Activated CD4-positive, alpha-beta memory T cell treated with anti-CD3 and anti-CD28 coated beads, Interleukin-2, amount 10 ng/mL, durations not matched to agents 7 days and 5 days (primary cell): ENCODE measurements at places on chromosomes 3 and 15.
A peak's percentile ranks its signal among the peaks of the same experiment; 100 is the strongest.

DNA sequence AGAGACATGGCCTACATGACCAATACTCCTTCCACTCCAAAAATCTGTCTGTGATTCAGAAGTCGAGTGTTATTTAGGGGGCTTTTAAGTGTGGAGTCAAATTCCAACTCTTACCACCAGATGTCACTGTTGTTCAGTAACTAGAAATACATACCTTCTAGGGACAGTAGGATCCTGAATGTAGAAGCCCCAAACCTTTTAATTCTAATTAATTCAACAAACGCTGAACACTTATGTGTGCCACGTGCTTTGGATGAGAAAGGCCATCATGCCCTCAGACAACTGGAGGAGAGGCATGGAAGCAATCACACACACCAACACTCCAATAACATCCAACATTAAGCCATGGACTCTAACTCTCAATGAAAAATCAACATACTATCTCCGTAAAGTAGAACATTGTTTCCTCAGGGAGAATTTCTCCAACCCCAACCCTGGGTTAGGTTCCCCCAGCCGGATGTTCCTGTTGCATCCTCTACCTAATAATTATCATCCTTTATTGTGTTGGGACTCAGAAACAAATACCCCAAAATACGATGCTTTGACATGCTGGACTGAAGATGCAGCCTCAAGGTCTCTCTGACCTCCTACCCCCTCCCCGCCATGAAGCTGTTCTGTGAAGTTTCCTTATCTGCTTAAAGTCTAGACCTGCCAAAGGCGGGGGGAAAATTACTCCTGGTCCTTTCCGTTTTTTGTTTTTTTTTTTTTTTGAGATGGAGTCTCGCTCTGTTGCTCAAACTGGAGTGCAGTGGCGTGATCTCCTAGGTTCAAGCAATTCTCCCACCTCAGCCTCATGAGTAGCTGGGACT is 8.0 kb upstream of the CCDC13 start:
- no peak for DNase-seq

DNA sequence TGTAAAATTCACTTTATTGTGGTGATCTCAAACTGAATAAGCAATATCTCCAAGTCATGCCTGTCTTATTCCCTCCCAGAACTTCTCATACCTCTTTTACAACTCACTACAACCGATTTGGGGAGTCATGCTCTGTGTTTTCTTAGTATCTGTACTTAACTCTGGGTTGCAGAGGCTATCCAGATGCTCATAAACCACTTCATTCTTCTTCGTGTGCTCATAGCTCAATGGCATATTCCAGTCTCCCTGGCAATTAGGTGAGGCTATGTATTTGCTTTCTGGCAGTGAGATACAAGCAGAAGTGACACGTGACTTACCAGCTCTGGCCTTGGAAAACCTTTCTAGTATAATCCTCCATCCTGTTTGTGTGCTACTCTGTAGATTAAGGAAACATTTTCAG is 360.9 kb downstream of the ZNF385D start:
- DNase-seq, result no peak

DNA sequence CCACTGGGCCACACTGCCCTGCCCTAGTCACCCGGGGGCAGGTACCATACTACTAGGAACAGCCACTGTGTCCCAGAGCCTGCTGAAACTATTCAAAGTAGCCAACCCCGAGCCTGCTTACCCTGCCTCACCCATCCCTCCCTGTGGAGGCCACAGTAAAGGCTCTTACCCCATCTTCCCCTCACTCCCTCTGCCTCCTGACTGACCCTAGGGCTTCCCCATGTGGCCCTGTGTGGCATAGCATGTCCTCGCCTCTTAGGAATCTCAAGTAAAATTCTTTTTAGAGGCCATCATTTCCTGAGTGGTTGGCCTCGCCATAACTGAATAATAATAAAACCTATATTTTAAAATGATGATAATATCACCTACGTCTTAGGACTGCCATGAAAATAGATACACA is 112.2 kb upstream of the SLC6A11 start:
- DNase-seq, result no peak

DNA sequence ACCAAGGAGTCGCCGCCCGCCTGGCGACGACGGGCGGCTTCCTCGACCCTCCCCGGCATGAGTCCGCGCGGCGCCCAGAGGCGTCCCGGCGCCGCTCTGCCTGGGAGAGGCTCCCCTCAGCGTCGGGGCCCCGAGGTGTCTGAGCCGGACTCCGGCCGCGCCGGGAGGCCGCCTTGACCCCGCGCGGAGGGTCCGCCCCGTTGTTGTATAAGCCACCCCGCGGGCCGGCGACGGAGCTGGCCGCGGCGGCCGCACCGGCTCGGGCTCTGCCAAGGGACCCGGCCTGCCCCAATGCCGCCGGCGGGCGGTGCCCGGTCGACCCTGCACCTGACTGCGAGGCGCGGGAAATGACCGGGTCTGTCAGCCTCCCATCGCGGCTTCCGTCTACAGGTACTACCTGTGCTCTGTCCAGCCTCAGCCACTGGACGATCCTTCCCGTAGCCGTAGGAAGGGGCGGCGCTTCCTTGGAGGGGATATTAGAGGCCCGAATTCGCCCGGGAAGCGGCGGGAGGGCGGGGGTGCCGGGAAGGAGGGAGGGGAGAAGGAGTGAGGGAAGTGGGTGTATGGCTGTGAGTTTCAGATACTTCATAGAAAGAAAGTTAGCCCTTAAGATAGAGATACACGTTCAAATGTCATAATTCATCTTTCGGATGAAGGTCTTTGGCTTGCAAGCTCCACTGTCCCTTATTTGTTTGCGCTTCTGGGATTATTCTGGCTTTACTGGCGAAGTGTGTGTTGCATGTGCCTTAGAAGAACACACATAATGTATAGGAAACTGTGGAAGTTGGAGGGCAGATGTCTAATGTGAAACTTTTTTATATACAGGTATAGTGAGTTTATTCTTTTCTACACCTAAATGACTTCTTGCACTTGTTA is 620 bp downstream of the ABHD5 start:
- DNase-seq, result peak; percentile 54

- no peak for DNase-seq
Measured at GRCh38 chr3:170572665-170573253, 13.1 kb downstream of the SLC7A14 start.

DNA sequence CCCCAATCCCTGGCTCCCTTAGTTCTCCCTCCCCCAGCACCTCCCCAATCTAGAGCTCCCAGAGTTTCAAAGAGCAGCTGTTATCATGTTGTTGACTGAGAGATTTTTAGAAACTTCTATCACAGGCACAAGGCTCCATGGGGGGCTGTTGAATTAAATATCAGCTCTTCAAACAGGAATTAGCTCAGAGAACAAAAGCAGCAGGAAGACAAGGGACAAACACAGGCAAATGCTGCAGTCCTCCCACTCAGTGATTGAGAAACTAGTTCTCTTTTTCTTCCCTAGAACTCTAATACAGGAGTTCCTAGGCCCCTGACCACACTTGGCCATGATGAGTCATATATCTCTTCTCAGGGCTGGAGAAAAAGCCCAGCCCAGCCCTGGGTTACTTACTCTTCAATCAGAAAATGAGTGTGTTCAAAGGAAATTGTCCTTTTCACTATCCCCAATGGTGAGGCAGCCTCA is 262.1 kb downstream of the IGSF11 start:
- no peak for DNase-seq

DNA sequence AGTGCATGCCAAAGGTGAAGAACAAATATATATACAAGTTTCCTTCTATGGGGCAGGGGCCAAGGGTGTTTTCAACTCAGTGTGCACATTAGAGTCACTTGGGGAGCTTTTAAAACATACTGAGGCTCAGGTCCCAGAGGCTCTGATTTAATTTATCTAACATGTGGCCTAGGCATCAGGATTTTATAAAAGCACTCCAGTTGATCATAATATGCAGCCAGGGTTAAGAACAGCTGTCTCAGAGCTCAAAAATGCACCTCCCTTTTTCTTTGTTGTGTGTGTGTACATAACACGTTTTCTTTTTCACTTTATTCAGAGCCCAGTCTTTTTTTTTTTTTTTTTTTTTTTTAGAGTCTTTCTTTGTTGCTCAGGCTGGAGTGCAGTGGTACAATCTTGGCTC is 57.9 kb upstream of the SETD2 start:
- no peak for DNase-seq

GRCh38 chr3:111252779-111253178 is 181.2 kb downstream of the NECTIN3 start:
- DNase-seq, result no peak

GRCh38 chr3:98529856-98530459 is 1.8 kb upstream of the GPR15 start:
- DNase-seq, result no peak

DNA sequence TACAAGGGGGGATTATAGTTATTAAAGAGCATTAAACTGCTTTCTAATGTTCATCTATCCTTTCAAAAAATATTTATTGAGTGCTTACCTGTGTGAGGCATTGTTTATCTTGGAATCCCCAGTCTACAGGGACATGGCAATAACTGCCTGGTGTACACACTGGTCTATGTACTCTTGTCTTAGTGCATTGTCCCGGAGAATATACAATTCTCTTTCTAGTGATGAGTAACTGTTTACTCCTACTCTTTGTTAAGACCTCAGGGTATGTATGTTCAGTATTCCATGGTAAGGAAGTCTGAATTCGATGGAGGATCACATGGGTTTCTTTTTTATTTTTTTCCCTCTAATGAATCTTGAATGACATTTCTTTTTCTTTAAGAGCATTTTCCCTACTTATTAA is 772.4 kb upstream of the NR2F2 start:
- DNase-seq, result no peak

DNA sequence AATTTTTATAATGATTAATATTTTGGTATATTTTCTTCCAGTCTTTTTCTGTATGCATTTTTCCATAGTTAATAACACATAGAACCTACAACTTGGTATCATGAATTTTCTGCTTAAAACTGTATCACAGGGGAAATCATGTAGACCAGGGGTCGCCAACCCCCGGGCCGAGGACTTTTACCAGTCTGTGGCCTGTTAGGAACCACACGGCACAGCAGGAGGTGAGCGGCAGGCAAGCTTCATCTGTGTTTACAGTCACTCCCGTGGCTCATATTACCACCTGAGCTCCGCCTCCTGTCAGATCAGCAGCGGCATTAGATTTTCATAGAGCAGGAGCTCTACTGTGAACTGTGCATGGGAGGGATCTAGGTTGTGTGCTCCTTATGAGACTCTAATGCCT is 54.7 kb downstream of the RPL22L1 start:
- DNase-seq, result no peak

- no peak for DNase-seq
Measured at GRCh38 chr3:22907161-22907780, 295.9 kb upstream of the UBE2E2 start.

DNA sequence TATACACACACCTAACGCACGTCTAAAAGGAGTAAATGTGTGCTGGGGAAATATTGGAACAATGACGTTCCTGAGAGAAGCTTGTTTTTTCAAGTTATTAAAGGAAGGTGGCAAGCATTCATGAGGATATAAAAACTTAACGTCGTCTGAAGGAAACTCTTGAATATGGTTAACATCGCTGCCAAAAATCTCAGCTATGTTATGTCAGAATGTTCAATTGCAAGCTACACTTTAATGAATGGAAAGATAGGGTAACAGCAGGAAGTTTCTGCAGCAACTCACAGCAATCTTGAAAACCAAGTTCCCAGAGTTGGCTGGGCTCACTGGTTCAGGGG is 54.3 kb upstream of the MEF2A start:
- no peak for DNase-seq

DNA sequence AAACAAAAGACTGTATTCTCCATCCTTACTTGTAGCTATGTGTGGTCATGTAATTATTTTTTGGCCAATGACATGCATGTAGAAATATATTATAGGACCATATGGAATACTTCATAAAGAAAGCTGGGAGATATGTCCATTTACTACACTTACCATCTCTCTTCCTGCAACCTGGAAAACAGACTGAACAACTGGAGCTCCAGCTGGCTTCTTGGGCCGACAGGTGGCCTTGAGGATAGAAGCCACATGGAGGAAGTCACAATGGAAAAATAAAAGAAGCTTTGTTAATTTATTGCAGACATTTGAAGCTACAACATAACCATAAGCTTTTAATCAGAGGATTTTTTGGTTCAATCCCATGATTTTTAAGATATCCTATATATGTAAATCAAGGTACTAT is 167.9 kb upstream of the CBLB start:
- no peak for DNase-seq

GRCh38 chr3:38387862-38388261 is 41.3 kb downstream of the XYLB start:
- no peak for DNase-seq

DNA sequence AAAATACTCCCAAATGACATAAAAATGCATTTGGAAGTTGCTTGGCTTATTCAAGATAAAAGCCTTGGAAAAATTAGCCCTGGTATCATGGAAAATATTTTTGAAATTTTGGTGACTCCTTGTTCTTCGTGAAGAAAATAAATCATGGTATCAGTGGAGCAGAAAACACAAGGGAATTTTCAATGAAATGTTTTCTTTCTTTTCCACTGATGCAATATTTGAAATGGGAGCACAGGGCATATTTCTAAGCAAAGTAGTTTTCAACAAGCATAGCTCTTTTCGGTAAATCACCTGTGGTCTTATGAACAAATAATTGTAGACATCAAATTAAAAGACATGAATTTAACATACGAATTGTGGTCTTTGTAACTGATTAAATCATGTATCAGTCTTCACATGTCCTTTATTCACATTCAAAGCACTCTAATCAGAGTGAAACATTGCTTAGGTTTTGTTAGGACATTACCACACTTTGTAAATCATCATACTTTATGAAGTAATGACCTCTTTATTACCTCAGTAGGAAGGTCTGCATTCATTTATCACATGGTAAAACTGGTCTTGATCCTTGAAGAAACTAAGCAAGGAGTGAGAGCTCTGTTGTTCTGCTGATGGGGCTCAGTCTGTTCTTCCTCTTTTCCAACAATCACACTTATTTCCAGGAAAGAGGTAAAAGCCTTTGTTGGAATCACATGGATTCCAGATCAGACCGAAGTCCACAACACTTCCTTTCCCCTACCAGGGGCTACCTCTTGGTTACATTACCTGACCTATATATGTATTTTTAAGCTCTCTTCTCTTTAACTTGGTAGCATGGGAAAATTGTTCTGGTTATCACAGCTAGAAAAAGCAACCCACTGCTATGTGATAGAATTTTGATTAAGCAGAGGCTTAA is 413.5 kb upstream of the THBS1 start:
- no peak for DNase-seq

GRCh38 chr3:14289590-14290461 is 111.2 kb downstream of the LSM3 start:
- no peak for DNase-seq

GRCh38 chr3:8767667-8768363 is 1.6 kb downstream of the OXTR start:
- peak; percentile 27 for DNase-seq

- no peak for DNase-seq
Measured at GRCh38 chr3:141863491-141863890, 13.0 kb upstream of the ATP1B3 start.

DNA sequence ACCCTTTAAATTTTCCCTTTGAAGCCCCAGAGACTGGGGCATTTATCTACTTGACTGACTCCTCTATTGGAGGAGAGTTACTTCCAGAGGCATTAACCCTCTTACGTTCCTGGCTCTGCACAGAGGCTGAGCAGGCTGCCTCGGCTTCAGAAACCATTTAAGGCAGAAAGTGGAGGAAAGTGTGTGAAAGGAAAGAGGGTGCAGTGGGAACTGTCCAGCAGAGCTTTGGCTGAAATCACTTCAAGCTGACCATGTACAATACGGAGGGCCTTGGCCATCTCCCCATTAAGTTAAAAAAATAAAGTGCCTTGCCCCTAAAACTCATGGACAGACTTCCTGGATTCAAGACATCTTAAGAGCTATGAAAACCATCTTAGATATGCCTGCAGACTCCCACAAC is 238.7 kb downstream of the SV2B start:
- DNase-seq, result no peak

GRCh38 chr15:81544385-81544784 is 170.4 kb upstream of the TMC3 start:
- DNase-seq, result no peak

- DNase-seq, result no peak
Measured at GRCh38 chr3:44289882-44290462, 48.3 kb downstream of the TOPAZ1 start.
